NCI-H2081 treated with DMSO at 0.1 percent for 48 hours (cell line): ENCODE measurements at places on chromosomes 6 and 20.

GRCh38 chr20:32457479-32457986 is 99.4 kb downstream of the ASXL1 start:
- no peak for DNase-seq

- DNase-seq: no peak
Measured at GRCh38 chr6:34057790-34058189, 88.1 kb downstream of the GRM4 start.

DNA sequence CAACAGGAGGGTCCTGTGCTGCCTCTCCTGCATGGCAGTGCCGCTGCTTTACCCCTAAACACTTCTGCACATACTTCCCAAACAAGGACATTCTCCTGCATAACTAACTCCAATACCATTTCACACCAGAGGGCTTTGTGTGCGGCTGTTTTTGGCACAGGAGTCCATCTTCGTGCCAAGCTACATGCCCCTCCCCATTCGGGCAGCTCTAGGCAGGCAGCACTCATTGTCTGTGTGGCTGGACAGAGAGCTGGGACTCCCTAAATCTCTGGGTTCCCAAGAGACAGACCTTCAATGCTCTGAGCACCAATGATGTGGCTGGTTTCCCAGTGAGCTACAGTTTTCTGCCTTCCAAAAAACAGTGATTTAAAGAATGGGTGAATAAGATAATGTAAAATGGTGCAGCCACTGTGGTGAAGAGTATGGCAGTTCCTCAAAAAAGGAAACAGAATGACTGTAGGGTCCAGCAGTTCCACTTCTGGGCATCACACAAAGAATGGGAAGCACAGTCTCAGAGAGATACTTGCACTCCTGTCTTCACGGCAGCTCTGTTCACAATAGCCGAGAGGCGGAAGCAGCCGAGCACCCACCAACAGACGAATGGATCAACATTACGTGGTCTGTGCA is 80.3 kb upstream of the DUSP22 start:
- no peak for DNase-seq

GRCh38 chr20:631101-631500 is 21.0 kb upstream of the TCF15 start:
- no peak for DNase-seq

DNA sequence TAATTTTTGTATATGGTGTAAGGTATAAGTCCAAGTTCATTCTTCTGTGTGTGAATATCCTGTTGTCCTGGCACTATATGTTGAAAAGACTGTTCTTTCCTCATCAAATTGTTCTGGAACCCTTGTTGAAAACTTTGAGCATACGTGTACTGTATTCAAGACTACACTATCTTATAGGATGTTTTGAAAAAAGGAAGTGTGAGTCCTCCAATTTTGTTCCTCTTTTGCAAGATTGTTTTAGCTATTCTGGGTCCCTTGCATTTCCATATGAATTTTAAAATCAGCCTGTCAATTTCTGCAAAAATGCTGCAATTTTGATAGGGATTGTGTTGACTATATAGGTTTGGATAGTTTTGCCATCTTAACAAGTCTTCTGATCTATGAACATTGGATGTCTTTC is 195.2 kb downstream of the BACH2 start:
- no peak for DNase-seq

- no peak for DNase-seq
Measured at GRCh38 chr20:62696989-62697388, 11.6 kb upstream of the NTSR1 start.

DNA sequence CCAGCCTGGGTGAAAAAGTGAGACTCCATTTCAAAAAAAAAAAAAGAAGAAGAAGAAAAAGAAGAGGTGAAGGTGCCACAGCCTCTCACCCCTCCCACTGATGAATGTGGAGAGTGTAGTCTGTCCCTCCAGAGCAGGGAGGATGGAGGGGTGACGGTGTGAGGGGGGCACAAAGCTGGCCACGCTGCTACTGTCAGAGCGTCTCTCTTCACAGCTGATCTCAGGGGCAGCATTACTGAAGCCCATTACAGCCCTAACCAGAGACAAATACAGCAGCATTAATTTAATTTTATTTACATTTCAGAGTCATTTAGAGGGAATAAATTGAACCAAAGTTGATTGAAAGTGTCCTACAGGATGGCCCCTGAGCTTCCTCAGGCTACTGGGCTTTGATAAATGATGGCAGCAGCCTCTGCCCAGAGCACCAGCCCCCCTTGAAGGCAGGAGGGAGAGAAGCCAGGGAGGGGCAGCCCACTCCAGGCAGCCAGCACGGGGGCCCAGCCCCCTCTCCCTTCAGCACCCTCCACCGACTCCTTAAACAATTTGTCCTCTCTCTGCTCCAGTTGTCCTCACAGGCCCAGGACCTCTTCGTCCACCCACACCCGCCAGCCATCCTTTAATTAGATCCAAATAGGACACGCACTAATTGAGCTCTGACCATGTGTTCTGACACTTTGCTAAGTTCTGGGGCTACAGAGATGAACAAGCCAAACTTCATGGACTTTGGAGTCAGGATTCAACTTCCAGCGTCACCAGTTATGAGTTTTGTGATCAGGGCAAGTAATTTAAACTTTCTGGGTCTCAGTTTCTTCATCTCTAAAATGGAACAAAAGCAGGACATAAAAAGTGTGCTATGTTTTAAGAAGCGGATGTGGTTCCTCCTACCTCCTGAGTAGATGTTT is 18.6 kb upstream of the ZFAND3 start:
- DNase-seq: no peak

- no peak for DNase-seq
Measured at GRCh38 chr6:41025966-41026530, 13.0 kb downstream of the UNC5CL start.

- no peak for DNase-seq
Measured at GRCh38 chr20:8427419-8428040, 295.5 kb downstream of the PLCB1 start.

GRCh38 chr6:95578106-95578410 is 723 bp downstream of the MANEA start:
- no peak for DNase-seq

DNA sequence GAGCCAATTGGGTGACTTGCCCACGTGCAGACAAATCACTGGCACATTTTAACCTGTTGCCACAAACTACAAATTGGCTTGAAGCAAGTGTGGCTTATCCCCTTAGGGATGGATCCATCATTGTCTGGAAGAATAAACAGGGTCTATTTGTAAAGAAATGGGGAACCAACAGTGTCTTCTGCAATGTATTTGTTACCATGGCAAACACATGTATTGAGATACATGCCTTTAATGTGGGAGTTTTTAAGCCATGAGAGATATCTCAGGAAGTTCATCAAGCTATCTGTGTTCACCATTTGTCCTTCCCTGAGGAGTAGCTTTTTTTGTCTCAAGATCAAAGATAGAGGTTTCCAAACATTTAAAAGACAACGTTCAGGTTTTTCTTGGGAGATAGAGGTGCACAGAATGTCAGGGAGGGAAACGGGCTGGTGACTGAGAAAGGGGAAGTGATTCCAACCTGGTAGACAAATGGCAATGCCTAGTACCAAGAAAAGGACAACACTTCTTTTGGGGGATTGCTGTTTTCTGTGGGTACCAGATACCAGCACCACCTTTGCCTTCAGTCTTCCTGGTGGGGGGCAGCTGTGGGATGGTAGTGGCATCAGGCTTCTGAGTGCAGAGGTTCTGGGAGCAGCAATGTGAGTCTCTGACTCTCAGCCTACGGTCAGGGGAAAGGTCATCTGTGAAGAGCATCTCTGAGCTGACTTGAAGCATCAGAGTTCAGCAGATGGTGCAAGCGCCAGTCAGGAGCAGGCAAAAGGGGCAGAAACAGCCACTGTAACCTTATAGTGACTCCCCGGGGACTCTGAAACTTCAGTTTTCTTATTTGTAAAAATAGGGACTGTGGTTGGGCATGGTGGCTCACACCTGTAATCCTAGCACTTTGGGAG is 20.1 kb upstream of the BCAS1 start:
- DNase-seq: no peak

GRCh38 chr6:14505401-14505800 is 387.8 kb downstream of the CD83 start:
- no peak for DNase-seq

- no peak for DNase-seq
Measured at GRCh38 chr20:61203320-61203719, 48.7 kb upstream of the CDH4 start.
